Right ventricle myocardium superior (tissue), 1 donor: ENCODE measurements at places on chromosomes 16 and 17.

DNA sequence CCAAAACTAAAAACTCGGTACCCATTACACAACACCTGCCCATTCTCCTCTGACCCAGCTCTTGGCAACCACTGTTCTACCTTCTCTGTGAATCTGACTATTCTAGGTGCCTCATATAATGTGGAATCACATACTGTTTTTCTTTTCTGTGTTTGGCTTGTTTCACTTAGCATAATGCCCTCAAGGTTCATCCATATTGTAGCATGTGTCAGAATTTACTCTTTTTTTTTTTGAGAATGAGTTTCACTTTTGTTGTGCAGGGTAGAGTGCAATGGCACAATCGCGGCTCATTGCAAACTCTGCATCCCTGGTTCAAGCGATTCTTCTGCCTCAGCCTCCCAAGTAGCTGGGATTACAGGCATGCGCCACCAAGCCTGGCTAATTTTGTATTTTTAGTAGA is 59.5 kb upstream of the RBL2 start:
- DNase-seq = no peak

DNA sequence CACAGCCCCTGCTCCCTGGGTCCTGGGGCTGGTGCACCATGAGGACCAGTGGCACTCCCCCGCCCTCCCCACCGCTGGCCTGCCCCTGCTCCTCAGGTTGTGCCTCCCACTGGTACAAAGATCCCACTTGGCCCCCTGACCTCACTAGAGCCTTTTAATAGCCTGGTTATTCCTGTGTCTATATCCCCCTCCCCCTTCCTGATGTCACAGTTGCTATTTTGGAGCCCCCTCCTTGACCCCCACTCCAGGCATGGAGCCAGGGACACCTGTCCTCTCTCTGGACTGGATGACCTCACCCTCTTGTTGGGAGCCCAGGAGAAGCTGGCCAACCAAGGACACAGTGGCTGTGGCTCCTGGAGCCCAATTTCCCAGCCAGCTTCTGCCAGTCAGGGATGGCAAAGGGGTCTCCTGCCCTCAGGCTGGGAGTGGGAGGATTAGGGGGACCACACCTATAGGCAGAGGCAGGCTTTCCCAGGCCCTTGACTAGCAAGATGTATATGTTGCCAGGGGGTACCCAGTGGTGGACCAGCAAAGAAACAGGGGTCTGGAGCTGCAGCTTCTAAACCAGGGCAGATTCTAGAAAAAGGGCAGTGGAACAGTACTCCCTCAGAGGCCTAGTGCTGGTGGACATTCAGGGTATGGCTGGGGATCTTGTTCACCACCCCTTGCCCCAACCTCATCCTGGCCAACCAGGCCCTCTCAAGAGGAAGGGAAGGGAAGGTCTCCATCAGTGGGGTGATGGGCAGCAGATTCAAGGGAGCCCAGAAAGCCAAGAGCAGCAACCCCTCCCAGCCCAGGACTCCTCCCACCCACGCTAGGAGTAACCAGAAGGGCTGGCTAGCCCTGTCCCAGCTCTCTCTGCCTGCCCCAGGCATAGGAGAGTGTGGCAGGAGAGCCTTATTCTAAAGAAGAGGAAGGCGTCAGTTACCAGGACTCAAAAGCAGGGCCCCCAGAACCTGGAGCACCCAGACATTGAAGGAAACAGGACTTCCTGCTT is 10.9 kb downstream of the HDAC5 start:
- peak; percentile 85 for DNase-seq

- DNase-seq = no peak
Measured at GRCh38 chr17:75685499-75685898, 18.4 kb downstream of the SAP30BP start.

DNA sequence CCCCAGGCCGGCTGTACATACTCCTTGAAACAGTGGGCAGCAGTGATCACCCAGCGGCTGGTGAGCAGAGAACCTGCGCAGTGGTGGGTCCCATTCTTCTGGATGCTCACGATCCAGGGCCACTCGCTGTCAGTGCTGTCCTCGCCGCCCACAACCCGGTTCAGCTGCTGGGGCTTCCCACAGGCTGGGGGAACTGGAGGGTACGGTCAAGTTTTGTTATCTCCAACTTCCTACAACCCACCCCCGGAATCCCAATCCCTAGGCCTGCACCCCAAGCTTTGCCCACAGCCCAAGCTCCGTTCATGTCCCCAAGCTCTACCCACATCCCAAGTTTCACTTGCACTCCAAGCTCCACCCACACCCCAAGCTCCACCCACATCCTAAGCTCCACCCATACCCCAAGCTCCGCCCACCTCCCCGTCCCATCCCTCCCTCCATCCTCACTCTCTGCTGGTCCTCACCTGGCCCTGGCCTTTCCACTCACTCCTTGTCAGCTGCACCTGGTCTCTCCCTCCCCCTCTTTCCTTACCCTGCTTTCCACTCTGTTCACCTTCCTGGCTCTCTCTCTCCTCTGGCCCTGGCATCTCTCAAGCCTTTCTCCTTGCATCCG is 1.8 kb downstream of the PRSS22 start:
- no peak for DNase-seq

- no peak for DNase-seq
Measured at GRCh38 chr16:457732-458400, 32.4 kb downstream of the RAB11FIP3 start.

DNA sequence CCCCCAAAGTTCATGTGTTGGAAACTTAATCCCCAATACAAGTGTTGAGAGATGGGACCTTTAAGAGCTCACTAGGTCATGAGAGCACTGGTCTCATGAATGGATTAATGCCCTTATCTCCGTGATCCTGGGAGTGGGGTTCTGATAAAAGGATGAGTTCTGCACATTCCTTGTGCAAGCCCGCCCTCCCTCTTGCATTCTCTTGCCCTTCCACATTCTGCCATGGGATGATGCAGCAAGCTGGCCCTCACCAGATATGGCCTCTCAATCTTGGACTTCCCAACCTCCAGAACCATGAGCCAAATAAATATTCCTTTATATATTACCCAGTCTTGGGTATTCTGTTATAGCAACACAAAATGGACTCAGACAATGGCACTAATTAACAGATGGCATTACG is 14.1 kb downstream of the GLG1 start:
- DNase-seq = no peak

DNA sequence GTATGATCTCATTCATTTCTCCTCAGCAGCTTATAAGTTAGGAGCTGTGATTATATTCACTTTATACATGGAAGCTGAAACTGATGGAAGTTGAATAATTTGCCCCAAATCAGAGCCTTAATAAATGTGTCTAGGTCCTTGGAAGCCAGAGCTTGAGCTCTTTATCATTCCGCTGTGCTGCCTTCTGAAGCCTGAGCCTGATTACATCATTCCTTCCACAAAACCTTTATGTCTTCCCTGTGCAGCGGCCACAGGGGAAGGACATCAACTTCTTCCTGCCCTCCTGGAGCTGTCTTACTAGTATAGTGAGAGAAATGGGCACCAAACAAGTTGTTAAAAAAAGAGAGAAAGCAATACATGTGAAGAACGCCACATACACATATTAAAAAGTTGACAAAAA is 6.8 kb downstream of the TNRC6C start:
- no peak for DNase-seq

DNA sequence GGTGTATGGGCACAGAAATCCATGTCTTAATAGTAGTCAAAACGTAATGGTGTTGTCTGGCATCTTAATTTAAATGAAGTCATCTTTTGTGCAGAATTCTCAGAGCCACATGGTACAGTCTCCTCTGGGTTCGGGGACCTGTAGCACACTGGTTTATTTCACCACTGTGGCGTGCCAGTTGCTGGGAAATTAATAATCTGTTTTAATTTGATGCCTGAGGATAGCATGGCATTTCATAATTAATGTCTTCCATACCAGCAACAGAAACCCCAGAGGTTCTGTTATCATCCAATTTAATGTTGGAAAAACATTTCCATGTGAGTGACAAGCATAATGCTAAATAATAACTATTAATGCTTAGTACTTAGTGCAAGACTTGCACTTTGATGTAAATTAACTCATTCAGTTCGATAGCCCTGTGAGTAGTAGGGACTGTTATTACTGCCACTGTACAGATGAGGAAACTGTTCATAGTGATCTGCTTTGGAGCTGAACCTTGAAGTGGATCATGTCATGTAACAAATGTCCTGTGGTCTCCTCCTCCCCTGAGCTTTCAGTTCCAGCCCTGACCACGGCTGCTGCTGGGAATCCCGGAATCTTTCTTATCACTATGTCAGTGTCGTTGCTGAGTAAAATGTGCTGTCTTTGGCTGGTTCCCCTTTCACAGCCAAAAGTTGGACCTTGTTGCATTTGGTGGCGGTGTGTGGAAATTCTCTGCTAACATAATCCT is 51.2 kb downstream of the SNX29 start:
- DNase-seq = no peak

DNA sequence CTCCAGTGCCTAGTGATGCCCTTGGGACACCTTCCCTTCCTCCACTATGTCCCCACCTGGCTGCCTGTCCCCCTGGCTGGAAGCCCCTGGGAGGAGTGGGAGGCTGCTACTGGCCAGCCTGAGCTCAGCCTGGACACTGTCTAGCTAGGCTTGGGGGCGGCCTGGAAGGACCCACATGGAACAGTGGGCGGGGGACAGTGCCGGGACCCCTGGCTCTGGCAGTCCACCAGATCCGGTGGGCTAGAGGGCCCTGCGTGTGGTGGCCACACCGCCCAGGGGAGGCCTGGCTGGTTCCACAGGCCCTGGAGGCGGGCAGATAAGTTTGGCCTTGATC is 388.0 kb upstream of the TNRC6C start:
- no peak for DNase-seq

GRCh38 chr17:2414446-2415064 is 13.7 kb upstream of the MNT start:
- peak; percentile 38 for DNase-seq

DNA sequence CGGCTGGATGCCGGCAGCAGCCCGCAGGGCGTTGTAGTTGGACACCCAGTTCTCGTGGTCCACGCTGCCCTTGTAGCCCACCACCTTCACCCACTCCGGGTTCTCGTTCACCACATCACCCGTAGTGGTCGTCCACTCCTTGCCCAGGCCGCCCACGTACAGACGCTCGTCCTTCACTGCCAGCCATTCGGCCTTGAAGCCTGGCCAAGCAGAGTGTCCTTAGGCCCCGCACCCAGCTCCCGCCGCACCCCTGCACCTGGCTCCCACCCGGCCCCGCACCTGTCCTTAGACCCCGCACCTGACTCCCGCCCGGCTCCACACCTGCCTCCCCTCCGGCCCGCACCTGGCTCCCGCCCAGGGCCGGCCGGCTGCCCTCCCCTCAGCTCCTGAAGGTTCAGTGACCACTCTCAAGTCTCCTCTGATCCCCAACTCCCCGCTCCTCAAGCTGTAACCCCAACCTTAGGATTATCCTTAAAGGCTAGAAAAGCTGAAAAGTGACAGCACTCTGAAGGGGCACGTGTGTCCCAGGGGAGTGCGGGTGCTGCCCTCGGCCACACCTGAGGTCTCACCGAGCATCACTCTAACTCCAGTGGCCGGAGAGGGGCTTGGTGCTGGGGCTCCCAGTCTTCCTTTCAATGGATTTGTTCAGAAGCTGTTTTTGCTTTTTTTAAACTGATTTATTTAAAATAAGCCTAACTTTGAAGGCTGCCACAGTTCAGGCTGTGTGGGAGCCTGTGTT is 14.4 kb downstream of the CANT1 start:
- no peak for DNase-seq

DNA sequence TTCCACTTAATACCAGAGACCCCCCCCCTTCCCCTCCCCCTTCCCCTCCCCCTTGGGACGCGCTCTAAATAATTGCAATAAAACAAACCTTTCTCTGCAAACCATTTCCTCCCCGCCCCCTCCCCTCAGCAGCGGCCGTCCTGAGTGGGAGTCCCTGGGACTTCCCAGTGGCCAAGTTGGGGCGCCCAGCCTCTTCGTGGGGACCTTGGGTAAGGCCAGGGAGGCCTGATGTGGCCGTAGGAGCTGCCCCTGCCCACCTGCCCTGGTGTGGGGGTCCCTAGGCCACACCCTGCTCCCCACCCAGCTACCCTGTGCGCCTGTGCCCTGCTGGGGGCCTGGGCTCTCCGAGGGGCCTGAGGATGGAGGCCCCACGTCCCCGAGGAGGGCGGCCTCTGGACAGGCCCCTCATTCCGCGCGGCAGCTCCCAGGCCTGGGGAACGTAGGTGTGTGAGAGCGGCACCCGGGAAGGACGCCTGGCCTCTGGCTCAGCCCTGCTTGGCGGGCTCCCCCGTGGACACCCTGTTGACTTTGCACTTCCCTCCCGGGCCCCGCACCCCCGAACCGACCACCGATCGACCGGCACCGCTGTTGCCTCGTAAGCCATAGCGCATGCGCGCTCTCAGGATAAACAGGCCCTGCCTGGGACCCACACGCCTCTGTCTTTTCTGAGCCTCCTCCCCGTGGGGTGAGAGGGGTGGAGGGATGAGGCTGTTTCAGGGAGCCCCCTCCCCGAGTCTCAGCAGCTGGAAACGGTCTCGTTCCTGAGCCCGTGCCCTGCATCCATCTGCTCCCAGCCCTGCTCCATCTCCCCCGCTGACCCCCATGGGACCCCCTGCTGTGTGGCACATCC is 9.0 kb downstream of the NTHL1 start:
- DNase-seq = peak; percentile 71
